M059J (cell line): ENCODE measurements at places on chromosomes 4 and X.

DNA sequence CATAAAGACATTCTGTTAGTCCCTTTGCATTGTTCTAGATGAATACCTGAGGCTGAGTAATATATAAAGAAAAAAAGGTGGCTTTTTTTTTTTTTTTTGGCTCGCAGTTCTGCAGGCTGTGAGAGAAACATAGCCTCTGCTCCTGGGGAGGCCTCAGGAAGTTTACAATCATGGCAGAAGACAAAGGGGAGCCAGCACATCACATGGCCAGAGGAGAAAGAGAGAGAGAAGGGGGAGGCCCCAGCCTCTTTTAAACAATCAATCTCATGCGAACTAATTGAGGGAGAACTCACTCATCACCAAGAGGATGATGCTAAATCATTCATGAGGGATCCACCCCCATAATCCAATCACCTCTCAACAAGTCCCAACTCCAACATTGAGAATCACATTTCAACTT lies 364.0 kb upstream of the EPHA5 start:
- DNase-seq, result no peak

DNA sequence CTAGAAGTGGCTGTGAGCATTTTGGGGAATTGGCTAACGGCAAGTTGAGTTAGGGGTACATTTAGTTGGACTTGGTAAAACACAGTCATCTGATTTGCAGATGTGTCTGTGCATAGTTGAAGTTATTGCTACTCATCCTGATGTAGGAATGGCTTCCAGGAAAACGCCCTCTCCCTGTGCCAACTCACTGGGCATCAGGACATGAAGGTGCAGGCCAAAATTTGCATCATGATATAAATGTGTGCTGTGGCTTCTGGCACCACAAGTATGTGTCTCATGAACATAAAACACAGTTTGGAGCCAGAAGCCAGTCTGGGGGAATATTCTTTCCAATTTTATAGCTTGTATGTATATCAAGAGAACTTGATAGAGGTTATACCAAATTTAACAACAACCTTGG lies 54.2 kb upstream of the CBR4 start:
- no peak for DNase-seq

DNA sequence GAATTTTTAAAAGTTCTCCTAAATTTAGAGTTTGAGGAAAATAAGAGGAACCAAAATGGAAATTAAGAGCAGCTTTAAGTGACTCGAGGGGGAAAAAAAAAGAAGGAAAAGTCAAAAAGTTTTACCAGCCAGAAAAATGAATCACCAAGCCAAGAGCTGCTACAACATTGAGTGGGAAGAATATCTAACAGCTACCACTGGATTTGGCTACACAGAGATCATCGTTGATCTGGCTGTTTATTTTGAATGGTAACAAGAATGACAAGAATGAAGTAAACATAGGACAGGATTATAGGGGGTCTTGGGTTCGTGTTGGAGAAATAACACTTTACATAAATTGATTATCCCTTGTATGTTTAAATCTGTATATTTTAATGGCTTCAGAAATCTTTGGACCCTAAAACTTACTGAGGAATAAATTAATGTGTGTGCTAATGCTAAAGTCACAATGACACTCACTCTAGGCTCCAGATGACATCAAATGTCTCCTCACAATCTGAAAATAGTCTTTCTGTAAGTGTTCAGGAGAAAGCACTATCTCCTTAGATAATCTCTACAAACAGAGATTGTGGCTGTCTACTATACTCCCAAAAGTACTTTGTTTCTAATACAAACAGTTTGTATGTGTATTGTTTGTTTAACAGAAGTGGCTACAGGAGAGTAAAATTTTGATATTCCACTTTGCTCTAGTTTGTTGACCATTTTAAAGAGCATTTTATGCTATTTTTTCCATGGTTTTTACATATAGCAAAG lies 3.1 kb upstream of the CSN3 start:
- DNase-seq, result no peak

GRCh38 chr4:137998666-137999429 lies 243.3 kb downstream of the SLC7A11 start:
- peak; percentile 56 for DNase-seq

GRCh38 chr4:90857081-90857820 lies 730.1 kb downstream of the CCSER1 start:
- no peak for DNase-seq

DNA sequence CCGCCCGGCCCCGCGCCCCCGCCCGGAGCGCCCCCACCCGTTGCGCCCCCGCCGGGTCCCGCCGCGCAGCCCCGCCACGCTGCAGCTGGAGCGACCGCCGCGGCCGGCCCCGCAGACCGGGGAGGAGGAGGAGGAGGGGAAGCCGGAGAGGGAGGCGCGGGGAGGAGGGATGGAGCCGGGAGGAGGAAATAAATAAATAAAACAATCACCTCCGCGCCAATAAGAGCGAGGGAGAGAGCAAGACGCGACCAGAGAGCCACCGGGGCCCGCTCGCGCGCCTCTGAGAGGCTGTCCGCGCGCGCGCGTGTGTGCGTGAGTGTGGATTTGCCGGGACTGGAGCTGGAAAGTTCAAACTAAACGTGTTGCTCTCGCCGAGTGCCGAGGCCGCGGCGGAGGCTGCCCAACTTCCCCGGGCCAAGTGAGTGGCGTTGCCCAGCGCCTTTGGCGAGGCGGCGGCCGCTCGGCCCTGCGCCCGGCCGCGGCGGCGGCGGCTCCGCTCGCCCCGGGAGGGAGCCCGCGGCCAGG lies 2184.4 kb upstream of the TENM3 start:
- peak; percentile 9 for DNase-seq

- DNase-seq, result no peak
Observed at GRCh38 chr4:158214856-158215255, 4.6 kb downstream of the TMEM144 start.

DNA sequence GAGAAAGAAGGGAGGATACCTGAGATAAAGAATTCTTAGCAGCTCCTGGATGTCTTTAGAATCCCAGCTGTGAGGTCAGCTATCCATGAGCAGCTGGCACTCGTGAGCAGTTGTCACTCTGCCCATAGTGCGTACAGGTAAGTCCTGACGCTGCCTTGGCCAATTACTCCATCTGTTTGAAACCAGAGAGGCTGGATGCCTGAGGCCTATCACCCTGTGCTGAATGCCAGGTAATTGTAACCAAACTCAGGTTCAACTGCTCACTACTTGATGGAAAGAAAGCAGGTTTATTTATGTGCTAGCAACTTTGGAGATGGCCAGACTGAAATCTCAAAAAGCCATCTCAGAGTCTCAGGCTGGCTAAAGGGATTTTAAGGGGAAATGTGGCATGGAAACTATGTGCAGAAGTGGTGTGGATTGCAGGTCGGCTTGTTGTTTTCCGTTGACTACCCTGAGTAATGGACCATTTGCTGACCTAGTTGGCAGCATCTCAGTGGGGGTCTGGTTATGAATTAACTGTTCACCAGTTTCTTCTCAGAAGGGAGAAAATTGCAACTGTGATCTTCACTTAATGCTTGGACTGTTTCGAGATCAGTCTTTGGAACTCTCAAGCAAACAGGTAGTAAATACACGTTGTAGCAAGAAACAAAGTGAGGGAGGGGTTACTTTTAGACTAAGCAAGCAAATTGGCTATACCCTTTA lies 1614.0 kb upstream of the PCDH10 start:
- DNase-seq, result no peak

GRCh38 chrX:136176399-136176825 lies 29.1 kb downstream of the FHL1 start:
- DNase-seq, result peak; percentile 94

DNA sequence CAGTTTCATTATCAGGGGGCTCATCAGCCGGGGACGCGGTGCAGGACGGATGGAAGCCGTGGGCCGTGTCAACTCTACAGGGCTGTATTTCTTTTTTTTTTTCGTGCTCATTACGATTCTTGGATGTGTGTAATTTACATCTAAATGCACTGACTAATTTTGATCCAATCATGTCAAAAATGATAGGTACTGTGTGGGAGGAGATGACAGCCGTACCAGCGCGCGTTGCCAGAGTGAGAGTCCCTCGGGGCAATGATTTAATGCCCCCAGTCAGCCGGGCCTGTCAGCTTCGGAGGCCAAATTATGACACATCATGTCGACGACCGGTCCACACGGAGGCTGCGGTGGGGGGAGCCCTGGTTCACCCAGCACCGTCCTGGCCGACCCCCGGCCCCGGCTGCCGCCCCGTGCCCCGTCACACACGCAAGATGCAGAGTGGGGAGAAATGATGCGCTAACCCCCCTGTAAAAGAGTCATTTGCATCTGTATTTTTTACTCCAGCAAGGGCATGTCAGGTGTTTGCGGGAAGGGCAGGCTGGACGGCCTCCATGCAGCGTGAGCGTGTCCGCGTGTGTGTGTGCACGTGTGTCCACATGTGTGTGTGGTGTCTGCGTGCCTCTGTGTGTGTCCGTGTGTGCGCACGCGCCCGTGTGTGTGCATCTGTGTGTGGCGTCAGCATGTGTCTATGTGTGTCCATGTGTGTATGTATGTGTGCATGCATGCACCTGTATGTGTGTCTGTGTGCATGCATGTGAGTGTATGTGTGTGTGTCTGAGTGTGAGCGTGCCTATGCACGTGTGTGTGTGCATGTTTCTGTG lies 74.3 kb upstream of the PPP2R3B start:
- no peak for DNase-seq

DNA sequence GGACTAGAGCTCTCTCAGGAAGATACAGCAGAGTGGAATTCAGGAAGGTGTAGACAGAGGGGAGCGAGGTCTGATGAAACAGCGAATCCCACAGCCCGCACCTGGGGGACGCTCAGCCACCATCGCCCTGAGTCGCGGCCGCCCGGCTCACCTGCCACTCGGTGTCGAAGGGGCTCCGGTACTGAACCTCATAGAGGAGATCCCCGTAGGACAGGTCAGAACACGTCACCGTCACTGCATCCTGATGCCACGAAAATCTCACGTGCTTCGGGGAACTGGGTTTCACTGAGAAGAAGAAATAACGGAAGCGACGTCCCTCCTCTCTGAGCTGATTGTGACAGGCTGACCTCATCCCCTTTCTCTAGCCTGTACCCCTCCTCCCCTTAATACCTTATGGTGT lies 10.2 kb downstream of the CRLF2 start:
- no peak for DNase-seq

DNA sequence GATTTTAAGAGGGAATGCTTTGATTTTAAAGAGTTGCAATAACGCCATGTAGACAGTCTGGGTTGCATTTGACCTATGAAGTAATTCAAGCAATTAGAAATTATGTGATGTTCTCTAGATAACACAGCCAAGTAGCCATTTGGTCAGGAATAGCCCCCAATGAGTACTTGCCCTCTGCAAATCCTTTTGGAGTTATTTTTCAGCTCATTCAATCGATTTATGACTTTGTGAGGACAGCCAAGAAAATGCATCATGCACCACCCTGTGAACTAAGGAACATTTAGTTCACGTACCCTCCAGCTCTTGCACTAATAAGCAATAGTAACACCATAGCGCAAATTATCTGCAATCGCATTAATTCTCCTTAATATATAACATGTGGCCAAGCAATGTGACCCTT lies 552.6 kb upstream of the INTU start:
- DNase-seq, result no peak

DNA sequence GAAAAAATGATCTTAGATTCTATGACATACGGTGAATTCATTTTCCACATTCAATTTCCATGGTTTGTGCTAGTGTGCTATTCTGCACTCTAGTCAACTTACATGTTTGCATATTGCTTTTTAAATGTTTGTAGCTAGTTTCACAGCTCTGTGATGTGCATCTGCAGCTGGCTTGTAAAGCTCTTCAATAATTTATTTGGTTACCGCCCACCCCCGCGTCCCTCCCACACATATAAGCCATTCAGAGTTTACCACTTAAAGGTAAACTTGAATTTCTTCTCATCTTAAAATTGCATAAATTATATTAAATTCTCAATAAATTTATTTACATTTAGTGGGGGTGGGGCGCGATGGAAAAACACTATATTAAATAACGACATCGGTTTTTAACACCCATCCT lies 291 bp upstream of the NBDY start:
- DNase-seq, result peak; percentile 43

- peak; percentile 63 for DNase-seq
Observed at GRCh38 chr4:73662709-73663546, 42.7 kb upstream of the RASSF6 start.

DNA sequence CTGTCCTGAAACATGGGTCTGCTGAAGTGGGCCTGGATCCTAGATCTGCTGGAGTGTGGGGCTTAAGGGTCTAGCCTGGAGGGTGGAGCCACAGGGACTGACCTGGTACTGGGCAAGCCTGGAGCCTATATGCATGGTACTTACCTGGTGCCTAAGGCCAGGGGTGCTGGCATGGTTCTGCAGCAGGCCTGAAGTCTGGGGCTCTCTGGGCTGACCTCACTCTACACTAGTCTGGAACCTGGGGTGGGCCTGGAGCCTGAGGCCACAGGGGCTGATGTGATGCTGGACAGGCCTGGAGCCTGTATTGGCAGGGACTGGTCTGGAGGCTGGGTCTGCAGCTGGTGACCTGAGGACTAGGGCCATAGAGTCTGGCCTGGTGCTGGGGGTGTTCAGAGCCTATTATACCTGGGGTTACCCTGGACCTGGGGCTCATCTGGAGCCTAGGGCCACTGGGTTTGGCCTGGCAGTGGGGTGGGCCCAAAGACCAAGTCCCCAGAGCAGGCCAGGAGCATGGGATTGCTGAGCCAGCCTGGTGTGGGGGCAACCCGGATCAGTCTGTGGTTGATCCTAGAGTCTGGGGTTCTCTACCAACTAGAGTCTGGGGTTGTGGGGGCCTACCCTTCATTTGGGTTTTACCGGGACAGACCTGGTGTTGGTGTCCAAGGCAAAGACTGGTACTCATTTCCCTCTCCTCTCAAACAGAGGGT lies 179.6 kb downstream of the SLC4A4 start:
- no peak for DNase-seq

- DNase-seq, result peak; percentile 81
Observed at GRCh38 chrX:95058815-95059214, 1384.8 kb downstream of the FAM133A start.

GRCh38 chr4:26558166-26558895 lies 25.6 kb upstream of the TBC1D19 start:
- peak; percentile 33 for DNase-seq

GRCh38 chrX:44244008-44244407 lies 99.5 kb downstream of the EFHC2 start:
- peak; percentile 53 for DNase-seq

GRCh38 chrX:12929701-12930100 lies 23.3 kb downstream of the TLR8 start:
- DNase-seq, result peak; percentile 64

- no peak for DNase-seq
Observed at GRCh38 chr4:64796581-64796980, 387.3 kb upstream of the TECRL start.

GRCh38 chrX:16722481-16722880 lies 3.1 kb downstream of the SYAP1 start:
- DNase-seq, result peak; percentile 16

GRCh38 chrX:27307546-27307945 lies 155.6 kb downstream of the PPP4R3C start:
- no peak for DNase-seq

DNA sequence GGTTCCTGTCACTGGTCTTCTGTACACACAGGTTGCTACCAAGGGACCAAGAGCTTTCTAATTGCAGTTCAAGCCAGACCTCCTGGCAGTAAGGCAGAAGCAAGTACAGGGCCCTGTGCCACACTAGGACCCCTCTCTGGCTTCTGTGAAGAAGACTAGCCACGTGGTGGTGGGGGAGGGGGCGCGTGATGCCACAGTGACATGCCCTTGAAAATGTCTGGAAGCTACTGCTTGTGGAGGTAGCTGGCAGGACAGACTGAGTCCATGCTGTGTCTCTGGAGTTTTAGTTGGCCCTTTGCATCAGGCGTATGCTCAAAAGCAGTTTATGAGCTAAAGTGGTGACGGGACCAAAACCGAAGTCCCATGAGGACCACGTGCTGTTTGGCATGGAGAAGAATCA lies 50.9 kb downstream of the RTL5 start:
- DNase-seq, result no peak

- DNase-seq, result no peak
Observed at GRCh38 chrX:11445540-11445939, 152.3 kb downstream of the AMELX start.

GRCh38 chr4:112127048-112127637 lies 18.1 kb upstream of the FAM241A start:
- no peak for DNase-seq
